Bronchus fibroblast of lung (primary cell): ENCODE measurements at places on chromosomes 12 and 14. TPM values are rescaled to one million over a fixed set of nuclear protein-coding genes. Genes with fewer than 3 reads are reported as not detected.

Gene HOXC11
- not detected in 2 replicates for total RNA-seq

Gene CACNB3
- 20.4 and 26.1 TPM in 2 replicates for total RNA-seq

Gene FBRSL1
- 12.1 and 12.2 TPM in 2 replicates for total RNA-seq

Gene TNFRSF1A
- total RNA-seq: 251 and 310 TPM in 2 replicates

Gene CLEC7A
- not detected in 2 replicates for total RNA-seq
